ENCODE measurements at places on chromosomes 11 and 22. TPM values are rescaled to one million over a fixed set of nuclear protein-coding genes. Genes with fewer than 3 reads are reported as not detected.

DNA sequence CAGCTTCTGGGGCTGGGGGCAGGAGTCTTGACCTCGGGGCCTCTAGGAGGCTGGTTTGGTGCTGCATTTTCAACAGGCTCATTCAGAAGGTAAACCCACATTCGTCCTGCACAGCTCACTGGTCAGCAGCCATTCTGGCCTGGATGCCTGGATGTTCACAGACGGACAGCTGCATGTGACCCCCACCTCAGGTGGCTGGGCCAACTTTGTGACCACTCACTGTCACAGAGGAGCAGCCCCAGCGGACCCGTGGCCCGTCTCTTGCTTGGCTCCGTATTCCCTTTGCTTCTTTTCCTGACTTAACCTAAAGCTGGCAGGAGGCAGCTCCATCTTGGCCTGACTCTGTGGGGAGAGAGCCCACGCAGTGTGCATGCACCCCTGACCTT lies 8.2 kb downstream of the DGCR8 start:
- no peak for DNase-seq

- no peak for DNase-seq
These were observed 1275.2 kb downstream of the TBC1D22A start for GRCh38 chr22:48037618-48038017.

DNA sequence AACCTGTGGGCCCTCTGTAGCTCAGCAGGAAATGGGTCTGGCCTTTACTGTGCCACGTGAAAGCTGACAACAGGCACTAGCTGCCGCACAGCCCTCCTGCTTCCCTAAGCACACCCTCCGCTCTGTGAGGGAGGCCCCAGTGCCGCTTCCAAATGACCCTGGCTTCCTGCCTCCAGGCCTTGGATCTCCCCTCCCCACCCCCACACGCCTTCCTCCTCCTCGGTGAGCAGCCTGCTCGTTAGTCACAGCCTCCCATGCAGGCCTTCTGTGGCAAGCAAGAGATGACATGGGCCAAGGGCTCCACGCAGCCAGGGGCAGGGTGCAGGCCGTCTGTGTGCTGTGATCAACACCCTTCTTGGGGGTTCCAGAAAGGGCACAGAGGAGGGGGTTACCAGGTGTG lies 15.3 kb upstream of the RASL10A start:
- peak; percentile 76 for DNase-seq

DNA sequence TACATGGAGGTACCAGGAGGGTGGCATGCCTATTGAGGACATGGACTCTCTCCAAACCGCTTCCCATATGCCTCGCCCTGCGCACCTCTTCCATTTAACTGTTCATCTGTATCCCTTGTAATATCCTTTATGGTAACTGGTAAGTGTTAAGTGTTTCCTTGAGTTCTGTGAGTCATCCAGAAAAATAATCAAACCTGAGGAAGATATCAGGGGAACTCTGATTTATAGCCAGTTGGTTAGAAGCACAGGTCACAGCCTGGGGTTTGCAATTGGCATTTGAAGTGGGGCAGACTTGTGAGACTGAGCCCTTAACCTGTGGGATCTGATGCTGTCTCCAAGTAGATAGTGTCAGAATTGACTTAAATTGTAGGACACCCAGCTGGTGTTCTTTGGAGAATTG lies 27.6 kb upstream of the CAT start:
- DNase-seq, result no peak

- peak; percentile 50 for DNase-seq
These were observed 77.1 kb downstream of the UBASH3B start for GRCh38 chr11:122732342-122733315.

- peak; percentile 67 for DNase-seq
These were observed 859 bp upstream of the KRTAP5-5 start for GRCh38 chr11:1628506-1629325.

DNA sequence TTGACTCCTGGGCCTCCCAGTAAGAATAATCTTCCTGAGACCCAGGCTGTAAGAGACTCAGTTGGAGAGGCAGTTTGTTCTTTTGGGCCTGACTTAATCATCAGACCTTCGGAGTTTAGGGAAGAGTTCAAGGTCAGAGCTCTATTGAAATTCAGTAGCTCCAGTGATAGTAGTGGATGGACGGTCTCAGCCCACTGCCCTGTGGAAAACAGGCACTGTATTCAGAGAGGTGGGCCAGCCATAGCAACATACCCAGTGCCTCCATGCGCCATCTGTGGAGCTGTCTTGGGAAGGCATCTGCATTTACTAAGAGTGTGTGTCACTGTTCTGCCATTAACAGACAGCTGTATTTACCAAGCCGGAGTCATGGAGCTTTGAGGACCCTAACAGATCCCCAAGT lies 2.9 kb downstream of the SMARCB1 start:
- DNase-seq, result peak; percentile 17

GRCh38 chr11:57240007-57240406 lies 3.0 kb upstream of the APLNR start:
- DNase-seq, result no peak

The CHEK1 gene
- 45.7 TPM for total RNA-seq

DNA sequence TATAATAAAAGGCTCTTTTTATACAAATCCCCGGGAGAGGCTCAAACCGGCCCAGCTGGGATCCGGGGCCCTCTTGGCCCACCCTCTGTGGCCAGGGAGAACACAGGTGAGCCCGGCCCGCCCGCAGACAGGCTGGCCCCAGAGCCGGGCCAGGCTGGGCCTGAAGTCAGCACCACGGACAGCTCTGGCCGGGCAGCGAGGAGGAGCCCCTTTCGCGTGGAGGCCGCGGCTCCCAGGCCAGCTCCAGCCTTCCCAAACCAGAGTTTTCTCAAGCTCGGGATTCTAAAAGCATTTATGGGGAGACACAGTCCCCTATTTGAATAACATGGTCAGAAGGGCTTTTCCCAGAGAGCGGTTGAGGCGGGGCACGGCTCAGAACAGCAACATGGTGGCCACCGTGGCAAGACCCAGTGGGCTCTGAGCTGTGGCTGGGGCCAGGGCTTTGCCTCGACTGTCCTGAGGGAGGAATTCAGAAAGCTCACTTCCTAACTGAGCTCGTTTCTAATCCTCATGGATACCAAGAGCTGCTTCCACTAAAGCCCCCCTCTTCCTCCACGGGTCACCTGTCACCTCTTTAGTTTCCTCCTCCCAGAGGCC lies 115.4 kb downstream of the BRD1 start:
- DNase-seq, result peak; percentile 30

- peak; percentile 37 for DNase-seq
These were observed at the start of gene CCDC116 for GRCh38 chr22:21632237-21632895. Gene CCDC116, plus strand, starts transcription at chr22:21632760. Its CDS starts 422 bp downstream, at chr22:21633182.

The PUS3 gene
- 13.4 TPM for total RNA-seq

GRCh38 chr11:119130662-119131061 lies 9.3 kb downstream of the HINFP start:
- DNase-seq, result peak; percentile 37

- DNase-seq, result no peak
These were observed 50.4 kb upstream of the NECTIN1 start for GRCh38 chr11:119779195-119780071.

DNA sequence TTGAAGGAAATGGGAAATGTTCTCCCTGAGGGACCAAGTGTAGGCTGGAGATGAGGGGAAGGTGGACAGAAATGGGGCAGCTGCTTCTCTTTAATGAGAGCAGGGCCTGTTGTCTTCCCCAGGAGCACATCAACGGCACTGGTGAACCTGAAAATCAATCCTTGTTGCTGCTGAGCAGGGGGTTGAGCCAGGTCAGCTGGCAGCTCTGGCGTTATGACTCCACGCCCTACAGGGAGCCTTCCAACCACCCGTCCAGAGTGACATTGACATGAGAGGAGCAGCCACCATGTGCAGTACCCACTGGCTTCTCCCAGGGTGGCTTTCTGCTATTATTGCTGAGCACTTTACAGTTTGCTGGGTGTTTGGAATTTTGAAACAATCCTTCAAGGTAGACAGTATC lies 116.9 kb upstream of the LDLRAD3 start:
- DNase-seq, result no peak

GRCh38 chr11:79152511-79152910 lies 288.3 kb downstream of the TENM4 start:
- no peak for DNase-seq

DNA sequence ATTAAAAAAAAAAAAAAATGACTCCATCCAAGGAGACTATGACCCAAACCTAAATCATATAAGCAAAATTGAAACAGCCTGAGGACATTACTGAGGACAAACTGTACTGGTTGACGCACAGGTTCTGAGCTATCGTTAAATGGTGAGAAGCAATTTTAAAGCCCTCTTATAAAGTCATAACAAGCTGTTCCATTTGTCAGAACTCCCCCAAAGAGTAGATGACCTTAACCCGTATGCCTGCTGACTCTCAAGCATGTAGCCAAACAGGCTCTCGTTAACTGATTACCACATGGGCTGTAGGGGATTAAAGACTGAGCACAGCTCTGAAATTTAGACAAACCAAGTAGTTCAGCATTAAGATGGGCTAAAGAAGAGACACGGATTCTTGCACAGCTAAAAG lies 2.2 kb downstream of the CRYAB start:
- no peak for DNase-seq

GRCh38 chr11:71502871-71503435 lies 24.1 kb upstream of the KRTAP5-7 start:
- DNase-seq, result no peak

The CSRP3 gene
- not detected for total RNA-seq

DNA sequence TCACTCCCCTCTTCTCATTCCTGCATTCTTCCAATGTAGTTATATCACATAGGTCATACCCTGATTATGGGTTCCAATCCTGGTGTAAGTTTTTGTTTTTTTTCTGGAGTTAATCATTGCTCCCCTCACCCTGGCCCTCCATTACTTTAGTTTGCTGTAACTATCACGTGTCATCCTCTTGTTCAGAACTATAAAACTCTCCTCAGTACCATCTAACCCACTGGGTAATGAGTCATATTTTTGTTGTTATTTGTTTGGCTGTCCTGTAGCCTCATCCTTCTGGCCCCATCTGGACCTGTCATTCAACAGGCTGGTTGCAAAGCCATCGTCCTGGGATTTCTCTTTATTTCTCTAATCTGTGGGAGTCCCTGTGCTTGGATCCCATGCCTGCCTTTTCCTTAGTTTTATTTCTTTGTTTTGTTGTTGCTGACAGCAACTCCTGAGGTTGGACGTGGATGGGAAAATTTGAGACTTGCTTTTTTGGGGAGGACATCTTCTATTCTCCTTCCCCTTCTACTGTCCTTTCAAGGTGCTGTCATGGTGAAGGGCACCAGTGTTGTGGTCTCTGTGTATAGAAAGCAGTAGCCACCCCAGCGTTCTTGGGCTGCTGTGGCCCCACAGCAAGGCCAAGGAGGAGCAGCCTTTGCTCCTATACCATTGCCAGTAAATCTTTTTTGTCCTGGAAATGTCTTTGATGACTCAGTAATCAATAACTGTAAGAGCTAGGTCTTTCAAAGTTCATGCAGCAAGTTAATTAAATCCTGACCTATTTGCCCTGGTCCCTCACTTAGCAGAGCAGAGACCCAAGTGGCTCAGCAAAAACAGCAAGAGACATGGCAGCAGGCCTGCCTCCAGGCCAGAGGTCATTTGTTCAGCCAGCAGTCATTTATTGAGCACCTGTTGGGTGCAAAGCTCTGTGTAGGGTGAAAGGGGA lies 82.5 kb downstream of the C22orf31 start:
- DNase-seq, result no peak

DNA sequence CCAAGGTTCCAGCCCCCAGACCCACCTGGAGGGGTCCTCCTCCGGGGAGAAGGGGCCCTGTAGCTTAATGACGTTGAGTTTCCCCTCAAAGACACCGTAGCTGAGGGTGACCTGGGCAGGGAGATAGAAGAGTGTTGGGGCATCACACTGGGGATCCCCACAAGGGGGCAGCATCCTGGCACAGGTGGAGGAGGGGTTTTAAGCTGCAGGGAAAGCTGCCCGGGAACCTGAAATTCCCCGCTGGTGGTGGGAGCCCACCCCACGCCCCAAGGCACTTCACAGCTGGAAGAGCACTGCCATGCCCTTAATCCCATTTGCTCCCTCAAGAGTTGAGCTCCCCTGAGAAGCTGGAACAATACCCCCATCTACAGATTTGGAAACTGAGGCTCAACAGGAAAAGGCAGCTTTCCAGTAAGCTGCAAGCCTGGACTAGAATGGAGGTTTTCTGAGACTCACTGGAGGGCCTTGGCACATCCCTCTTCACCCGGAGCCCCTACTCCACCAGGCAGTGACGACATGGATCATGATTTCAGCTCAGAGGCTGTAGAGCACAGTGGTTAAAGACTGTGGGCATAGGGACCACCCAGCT lies 13.7 kb downstream of the MFNG start:
- peak; percentile 62 for DNase-seq

DNA sequence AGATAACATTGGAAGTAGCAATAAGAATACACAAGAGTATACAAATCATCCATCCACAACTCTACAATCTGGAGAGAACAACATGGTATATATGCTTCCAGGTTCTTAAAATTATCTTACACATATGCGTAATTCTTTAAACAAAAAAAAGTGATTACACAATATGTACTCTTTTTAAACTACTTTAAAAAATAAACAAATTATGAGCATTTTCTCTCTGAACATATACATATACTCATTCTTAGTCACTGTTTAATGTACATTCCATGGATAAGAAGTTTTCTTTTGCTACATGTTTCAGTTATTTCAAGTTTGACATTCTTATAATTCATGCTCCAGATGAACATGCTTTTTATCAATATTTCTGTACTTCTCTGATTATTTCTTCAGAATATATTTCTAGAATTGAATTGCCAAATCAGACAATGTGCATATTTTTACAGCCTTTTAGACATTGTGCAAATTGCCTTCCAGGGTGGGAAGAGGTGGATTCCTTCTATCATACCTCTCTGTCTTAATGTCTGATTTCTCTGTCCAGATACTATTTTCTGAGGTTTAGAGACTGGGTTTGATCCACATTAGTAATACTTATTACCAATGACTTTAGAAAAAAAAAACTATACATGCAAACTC lies 551.6 kb downstream of the METTL15 start:
- DNase-seq, result no peak

- peak; percentile 15 for DNase-seq
These were observed 12.9 kb downstream of the TSPAN32 start for GRCh38 chr11:2314525-2315394.

DNA sequence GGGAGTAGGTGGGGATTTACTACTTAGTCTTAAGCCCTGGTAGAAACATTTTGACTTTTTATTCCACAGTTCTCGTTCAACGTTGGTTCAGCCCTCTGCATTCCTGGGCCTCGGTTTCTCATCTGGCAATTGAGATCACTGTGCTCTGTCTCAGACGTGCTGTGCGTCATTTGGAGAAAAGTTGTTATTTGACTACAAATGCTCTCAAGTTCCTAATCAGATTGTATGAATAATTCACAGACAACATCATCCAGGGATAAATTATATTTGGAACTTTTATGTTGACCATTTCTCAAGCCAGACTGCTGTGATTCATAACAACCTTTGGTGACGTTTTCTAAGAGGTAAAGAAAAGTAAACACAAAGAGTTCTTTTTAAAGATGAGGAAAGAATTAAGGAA lies 69.2 kb downstream of the BLID start:
- no peak for DNase-seq

The FAM227A gene
- 0.65 TPM for total RNA-seq

The MMP27 gene
- total RNA-seq, result not detected

DNA sequence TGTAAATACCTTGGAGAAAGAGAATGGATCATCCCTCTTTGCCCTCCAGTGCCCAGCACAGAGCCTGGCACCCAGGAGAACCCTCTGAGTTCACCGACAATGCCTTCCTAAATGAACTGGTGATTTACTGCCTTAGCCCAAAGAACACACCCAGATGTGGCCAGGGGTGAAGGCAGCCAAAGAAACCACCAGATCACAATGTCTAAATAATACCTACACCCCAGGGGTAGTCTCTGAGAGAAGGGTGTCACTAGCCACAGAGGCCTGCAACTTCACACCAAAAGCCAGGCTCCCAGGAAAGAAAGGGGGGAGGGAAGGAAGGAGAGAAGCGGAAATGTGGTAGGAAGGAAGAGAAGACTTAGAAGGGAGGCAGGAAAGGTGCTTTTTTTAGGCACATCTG lies 65.7 kb downstream of the RPL27A start:
- DNase-seq, result no peak

The HOATZ gene
- total RNA-seq, result not detected
